Stimulated activated CD4-positive, alpha-beta T cell treated with anti-CD3 and anti-CD28 coated beads, Interleukin-2, amount 100 ng/mL, for 48 hours (primary cell): ENCODE measurements at places on chromosomes 1 and 21.
A peak's percentile ranks its signal among the peaks of the same experiment; 100 is the strongest.

GRCh38 chr1:231045286-231045685 lies 5.2 kb upstream of the FAM89A start:
- DNase-seq: no peak

DNA sequence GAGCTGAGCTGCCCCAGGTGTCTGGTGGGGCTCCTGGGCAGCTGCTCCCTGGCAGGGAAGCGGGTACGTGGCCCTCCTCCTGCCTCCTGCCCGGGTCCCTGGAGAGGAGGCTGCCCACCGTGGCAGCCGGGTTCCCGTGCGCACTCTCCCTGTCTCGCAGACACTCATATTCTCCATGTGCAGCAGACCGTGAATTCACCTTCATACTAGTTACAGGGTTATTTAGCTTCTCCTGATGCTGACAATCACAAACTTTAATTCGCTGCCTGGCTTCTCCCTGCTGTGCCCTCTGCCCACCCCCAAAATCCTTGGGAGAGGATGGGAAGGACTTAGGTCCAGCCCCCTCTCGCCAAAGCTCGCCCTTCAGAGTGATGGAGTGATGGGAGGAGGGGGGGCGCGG lies 95.3 kb downstream of the CASZ1 start:
- no peak for DNase-seq

DNA sequence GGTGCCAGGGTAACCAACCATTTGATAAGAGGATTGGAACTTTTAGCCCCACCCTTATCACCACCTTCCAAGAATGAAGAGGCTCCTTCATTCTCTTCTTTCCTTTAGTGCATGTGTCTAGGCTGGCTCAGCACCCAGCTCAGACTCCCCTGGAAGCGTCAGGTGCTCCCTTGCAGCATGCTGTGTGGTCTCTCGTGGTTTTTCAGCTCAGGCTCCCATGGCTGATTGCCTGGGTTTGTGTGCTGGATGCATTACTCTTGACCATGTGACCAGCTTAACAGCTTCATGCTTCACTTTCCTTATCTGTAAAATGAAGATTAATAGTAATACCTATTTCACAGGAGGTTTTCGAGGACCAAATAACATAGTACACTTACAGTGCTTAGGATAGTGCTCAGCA lies 198.4 kb downstream of the HHAT start:
- no peak for DNase-seq

GRCh38 chr1:241485554-241485992 lies 34.0 kb downstream of the FH start:
- DNase-seq: no peak

GRCh38 chr21:34830386-34831170 lies 161.8 kb downstream of the CLIC6 start:
- DNase-seq: no peak

GRCh38 chr1:108114033-108114599 lies 86.0 kb downstream of the SLC25A24 start:
- DNase-seq: no peak

DNA sequence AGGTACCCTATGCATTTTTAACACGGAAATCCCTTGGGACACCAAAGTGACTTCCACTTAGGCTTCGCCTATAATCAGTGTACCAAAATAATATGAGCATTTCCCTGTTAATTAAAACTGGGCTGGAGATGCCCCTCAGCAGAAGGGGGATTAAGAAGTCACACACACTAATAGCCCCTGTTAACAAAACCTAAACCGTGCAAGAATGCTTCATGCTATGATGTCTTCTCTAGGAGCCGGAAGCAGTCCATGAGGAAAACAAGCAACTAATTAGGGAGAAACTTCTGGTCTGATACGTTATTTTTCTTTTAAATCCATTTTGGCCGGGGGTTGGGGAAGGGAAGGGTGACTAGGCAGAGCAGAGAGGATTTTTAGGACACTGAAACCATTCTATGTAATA lies 123.4 kb downstream of the ESRRG start:
- no peak for DNase-seq

- DNase-seq: no peak
These were observed 62.0 kb downstream of the SIK1 start for GRCh38 chr21:43364851-43365424.

GRCh38 chr1:46295306-46295705 lies 8.1 kb downstream of the LRRC41 start:
- DNase-seq: no peak

DNA sequence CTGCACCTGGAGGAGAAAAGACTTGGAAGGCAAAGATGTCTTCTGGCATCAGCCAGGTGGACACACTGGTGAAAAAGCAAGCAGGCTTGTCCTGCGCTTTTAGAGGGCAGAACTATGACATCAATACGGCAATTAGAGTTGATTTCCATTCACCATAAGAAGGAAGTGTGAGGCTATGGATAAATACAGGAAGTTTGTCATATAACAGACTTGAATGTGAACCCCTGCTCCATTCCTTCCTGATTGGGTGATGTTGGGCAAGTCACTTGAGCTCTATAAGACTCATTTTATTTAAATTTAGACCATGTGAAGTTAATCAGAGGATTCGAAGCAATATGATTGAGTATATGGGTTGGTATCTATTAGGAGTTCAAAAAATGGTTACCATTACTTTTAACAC lies 137.8 kb downstream of the PLPP3 start:
- no peak for DNase-seq

GRCh38 chr1:214440219-214440965 lies 111.0 kb downstream of the PTPN14 start:
- DNase-seq: no peak

DNA sequence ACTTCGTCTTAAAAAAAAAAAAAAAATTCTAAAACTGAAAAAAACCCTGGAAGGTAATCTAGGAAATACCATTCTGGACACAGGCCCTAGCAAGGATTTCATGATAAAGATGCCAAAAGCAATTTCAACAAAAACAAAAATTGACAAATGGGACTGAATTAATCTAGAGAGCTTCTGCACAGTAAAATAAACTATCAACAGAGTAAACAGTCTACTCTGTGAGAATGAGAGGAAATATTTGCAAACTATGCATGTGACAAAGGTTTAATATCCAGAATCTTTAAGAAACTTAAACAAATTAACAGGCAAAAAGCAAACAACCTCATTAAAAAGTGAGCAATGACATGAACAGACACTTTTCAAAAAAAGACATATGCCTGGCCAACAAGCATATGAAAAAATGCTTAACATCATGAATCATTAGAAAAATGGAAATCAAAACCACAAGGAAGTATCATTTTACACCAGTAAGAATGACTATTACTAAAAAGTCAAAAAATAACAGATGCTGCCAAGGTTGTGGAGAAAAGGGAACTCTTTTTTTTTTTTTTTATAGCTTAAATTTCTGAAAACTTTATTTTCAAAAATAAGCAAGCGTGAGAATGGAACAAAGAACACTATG lies 29.4 kb upstream of the RNPC3 start:
- no peak for DNase-seq

- peak; percentile 38 for DNase-seq
These were observed 623 bp downstream of the GNG4 start for GRCh38 chr1:235648954-235649367.

DNA sequence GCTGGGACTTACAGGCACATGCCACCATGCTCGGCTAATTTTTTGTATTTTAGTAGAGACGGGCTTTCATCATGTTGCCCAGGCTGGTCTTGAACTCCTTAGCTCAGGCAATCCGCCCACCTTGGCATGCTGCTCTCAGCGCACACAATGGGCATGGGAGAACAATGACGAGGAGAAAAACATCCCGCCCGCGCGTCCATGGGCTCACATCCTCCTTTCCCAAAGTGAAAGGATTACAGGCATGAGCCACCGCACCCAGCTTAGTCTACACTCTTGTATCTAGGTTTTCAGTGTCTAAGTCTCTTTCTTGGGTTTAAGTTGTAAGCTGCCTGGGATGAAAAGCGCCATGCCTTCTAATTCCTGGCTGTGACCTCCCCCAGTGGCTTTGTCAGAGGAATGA lies 37.9 kb downstream of the CDK18 start:
- DNase-seq: no peak

- DNase-seq: no peak
These were observed 60.1 kb downstream of the COL18A1 start for GRCh38 chr21:45465105-45465504.

- DNase-seq: no peak
These were observed 12.9 kb downstream of the SRRM1 start for GRCh38 chr1:24656046-24656445.

GRCh38 chr1:107762751-107763390 lies 202.1 kb downstream of the VAV3 start:
- no peak for DNase-seq

DNA sequence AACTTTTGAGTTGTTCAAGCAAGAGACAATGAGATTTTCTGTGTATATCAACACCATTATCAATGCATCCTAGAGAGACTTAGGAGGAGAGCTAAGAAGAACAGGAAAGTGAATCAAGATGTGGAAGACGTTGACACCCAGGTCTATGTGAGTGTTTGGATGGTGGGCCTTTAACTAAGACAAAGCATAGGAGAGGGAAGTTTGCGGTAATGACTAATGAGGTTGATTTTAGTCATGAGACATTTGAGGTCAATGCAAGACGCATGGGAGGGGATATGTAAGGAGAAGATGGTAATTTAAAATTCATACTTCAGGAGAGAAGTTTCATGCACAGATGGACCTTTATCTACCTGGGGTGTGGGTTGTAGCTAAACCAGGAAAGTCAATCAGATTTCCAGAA lies 269.6 kb downstream of the VAV3 start:
- DNase-seq: no peak

- no peak for DNase-seq
These were observed 7.9 kb downstream of the ACOT7 start for GRCh38 chr1:6385488-6386191.

DNA sequence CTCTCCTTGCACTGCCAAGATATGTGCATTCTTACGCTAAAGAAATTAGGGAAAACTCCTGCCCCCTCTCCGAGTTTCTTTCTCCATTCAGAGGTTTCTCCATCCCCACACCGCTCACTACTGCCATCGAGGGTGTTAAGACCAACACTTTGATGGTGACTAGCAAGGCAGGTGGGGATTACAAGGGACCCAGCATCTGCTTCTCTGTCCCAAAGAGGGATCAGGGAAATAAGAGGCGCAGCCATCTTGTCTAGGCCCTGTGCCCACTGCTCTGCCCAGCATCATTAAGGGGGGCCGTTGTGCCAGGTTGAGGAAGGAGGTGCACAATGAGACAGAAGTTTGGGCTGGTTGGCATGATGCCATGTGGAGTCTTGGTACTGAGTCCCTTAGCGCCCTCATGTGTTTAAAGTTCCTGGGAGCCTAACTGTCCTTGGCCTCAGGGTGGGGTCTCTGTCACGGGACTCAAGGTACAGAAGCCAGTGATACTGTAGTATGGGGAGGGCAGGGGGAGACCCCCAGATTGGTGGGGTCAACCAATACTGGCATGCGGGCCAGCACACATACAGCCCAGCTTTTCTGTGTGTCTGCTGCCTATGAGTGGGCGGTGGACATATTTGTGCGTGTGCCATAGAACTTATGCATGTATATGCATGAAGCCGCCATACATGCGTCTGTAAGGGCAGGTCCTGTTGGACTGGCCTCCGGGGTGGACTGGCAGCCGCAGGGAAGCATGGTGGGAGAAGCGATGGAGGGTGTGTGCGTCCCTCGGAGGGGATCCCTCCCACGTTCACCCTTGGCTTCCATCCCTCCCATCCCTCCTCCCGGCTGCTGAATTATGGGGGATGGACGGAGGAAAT lies 5.5 kb downstream of the EFNA3 start:
- DNase-seq: peak; percentile 31

DNA sequence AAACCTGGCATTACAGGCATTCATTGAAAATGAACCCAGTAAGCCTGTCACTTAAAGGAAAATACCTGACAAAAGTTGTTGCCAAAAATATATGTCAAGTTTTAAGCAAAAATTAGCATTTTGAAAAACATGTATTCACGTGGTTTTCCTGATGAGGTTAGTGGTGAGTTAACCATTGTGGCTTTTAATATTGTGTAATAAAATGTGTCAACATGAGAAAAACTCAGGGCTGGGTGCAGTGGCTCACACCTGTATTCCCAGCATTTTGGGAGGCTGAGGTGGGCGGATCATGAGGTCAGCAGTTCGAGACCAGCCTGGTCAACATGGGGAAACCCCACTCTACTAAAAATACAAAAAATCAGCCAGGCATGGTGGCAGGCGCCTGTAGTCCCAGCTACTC lies 731.4 kb downstream of the KCNT2 start:
- DNase-seq: no peak

DNA sequence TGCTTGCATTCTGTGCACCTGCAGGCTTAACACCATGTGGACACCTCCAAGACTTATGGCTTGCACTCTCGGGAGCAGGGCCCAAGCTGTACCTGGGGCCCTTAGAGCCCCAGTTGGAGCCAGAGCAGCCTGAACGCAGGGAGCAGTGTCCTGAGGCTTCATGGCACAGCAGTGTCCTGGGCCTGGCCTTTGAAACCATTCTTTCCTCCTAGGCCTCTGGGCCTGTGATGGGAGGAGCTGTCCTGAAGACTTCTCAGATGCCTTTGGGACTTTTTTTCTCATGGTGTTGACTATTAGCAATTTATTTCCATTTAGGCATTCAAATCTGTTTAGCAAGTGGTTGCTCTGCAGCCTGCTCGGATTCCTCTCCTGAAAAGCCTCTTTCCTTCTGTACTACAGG lies 11.0 kb downstream of the RPTN start:
- no peak for DNase-seq

- no peak for DNase-seq
These were observed 15.3 kb upstream of the EPHA8 start for GRCh38 chr1:22547818-22548462.

- no peak for DNase-seq
These were observed 28.9 kb downstream of the MATN1 start for GRCh38 chr1:30694280-30695175.

- no peak for DNase-seq
These were observed 57.8 kb downstream of the EPB41 start for GRCh38 chr1:28971980-28972771.

GRCh38 chr1:54157401-54157800 lies 4.6 kb upstream of the CDCP2 start:
- no peak for DNase-seq

GRCh38 chr1:150560576-150561253 lies 11.5 kb downstream of the ADAMTSL4 start:
- peak; percentile 86 for DNase-seq

GRCh38 chr1:14340002-14340785 lies 258.3 kb upstream of the KAZN start:
- no peak for DNase-seq

DNA sequence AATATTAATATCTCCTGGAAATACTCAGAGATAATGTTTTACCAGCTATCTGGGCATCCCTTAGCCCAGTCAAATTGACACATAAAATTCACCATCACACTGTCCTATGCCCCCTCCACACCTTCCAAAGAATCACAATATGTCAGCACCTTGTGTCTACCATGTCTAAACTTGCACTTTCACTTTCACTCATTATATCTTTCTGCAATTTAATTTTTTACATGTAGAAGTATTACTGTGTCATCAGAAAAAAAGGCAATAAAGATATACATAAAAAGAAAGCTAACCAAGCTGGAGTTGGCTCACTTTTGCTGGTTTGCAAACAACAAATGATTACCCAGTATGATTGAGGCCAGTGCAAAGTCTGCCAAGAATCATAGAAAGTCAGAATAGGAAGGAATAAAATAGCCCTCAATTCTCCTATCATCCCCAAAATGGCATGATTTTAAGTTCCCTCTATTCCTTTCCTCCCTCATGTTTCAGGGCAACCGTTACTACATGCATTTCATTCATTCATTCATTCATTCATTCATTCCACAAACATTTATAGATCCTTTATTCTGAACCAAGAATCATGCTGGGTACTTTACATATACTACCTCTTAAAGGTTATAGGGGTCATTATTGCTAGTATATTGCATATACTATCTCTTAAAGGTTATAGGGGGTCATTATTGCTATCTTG lies 5.9 kb upstream of the LUZP1 start:
- DNase-seq: no peak
